ENCODE measurements at places on chromosomes 1 and 21.

GRCh38 chr1:103190766-103191165, 82.4 kb upstream of the COL11A1 start:
- H3K4me1 ChIP-seq, result no peaks in the 10 kb centered on the region
- H3K27me3 ChIP-seq, result no peaks in the 10 kb centered on the region
- no peak overlapping the region for H3K27ac ChIP-seq
- DNase-seq, result no peak
- H3K4me3 ChIP-seq, result no peak overlapping the region

GRCh38 chr1:5973771-5974170, 18.5 kb downstream of the NPHP4 start:
- H3K4me3 ChIP-seq, result no peak overlapping the region
- peaks cover 17% of the 10 kb centered on the region for H3K36me3 ChIP-seq
- DNase-seq, result no peak

DNA sequence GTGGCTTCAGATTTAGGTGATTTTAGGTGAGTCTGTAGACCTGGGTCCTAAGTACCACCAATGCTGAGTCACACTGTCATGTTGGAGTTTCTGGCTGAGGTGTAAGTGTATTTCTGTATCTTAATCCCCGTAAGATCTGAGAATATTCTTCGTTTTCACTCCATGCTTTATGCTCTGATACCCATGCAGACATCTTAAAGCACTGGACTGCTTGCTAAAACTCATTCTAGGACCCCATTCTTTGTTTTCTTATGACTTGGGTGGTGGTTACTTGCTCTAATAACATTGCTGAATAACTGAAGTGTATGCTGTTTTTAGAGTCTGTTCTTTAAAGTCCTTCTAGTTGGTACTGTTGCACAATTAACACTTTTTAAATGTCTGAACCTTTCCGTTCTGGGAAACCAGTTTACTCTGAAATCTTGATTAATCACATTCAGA, 36.6 kb downstream of the CDC42 start:
- peaks cover 34% of the 10 kb centered on the region for H3K36me3 ChIP-seq
- H3K27me3 ChIP-seq, result no peaks in the 10 kb centered on the region
- no peak overlapping the region for H3K4me3 ChIP-seq
- peak overlapping the region; percentile 35 for H3K27ac ChIP-seq
- peaks cover 31% of the 10 kb centered on the region for H3K4me1 ChIP-seq

- no peaks in the 10 kb centered on the region for H3K27me3 ChIP-seq
- H3K27ac ChIP-seq, result no peak overlapping the region
- no peak for DNase-seq
- no peaks in the 10 kb centered on the region for H3K4me1 ChIP-seq
- H3K4me3 ChIP-seq, result no peak overlapping the region
Observed at GRCh38 chr21:37039411-37040075, 33.0 kb downstream of the RIPPLY3 start.

- H3K27ac ChIP-seq, result no peak overlapping the region
- DNase-seq, result no peak
- no peaks in the 10 kb centered on the region for H3K36me3 ChIP-seq
Observed at GRCh38 chr1:2460203-2460602, 15.9 kb upstream of the PLCH2 start.

DNA sequence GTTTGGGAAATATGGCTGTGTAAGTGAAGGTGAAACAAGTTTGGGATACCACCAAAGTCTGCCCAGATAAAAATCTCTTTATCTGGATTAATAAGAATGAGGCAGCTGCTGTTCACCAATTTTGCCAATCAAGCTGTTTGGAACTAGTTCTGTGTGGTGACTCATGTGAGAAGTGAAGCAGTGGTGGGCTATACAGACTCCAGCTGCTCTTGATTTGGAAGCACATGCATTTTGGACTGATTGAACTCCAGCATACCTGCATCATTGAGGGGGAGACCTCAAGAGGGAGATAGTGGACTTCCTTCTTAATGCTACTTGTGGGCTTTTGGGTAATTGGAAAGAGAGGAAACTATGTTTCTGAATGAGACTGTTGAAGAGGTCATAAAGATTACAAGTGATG, 99.2 kb upstream of the B3GALT2 start:
- H3K4me1 ChIP-seq, result no peaks in the 10 kb centered on the region
- no peak overlapping the region for H3K4me3 ChIP-seq
- H3K36me3 ChIP-seq, result peaks cover 4% of the 10 kb centered on the region

DNA sequence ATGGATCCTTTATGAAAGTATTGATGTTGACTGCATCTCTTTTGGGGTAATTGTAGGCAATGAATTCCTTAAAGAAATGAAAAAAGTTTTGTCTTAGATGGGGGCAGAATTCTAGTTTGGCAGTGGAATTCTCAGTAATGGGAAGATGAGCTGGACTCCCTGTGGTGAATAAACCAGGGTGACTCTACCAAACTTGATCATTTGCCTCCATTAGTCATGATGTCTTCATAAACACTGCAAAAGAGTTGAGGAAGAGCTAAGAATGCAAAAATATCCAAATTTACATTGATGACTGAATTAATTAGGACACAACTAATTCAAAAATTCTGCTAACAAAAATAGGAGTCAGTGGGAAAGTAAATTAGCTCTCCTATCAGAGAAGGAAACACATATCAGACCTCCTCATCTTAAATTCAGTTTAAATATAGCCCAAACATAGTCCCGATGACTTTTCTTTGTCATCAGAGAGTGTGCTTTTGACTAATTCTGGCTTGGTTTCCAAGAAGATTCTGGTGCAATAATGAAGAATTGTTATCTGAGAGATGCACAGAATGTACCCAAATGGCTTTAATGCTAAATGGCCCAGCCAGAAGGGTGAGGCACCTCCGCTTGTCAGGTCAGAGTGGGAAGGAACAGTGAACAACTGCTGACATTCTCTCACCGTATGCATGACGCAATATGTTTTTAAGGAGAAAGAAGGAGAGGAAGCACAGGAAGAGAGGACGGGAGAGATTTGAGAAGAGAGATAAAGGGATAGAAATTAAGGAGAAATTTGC, 525.1 kb downstream of the LMO4 start:
- no peaks in the 10 kb centered on the region for H3K36me3 ChIP-seq
- H3K4me1 ChIP-seq, result no peaks in the 10 kb centered on the region
- no peak for DNase-seq

GRCh38 chr1:230858236-230858820, 10.0 kb downstream of the C1orf198 start:
- H3K27ac ChIP-seq, result no peak overlapping the region
- DNase-seq, result no peak
- H3K4me1 ChIP-seq, result peaks cover 26% of the 10 kb centered on the region
- peaks cover 53% of the 10 kb centered on the region for H3K36me3 ChIP-seq
- no peak overlapping the region for H3K4me3 ChIP-seq

GRCh38 chr1:158179301-158180041, 1.2 kb upstream of the CD1D start:
- H3K27me3 ChIP-seq, result peaks cover 84% of the 10 kb centered on the region
- H3K36me3 ChIP-seq, result no peaks in the 10 kb centered on the region
- H3K4me1 ChIP-seq, result peaks cover 15% of the 10 kb centered on the region
- DNase-seq, result no peak
- H3K4me3 ChIP-seq, result peak overlapping the region; percentile 88
- H3K27ac ChIP-seq, result no peak overlapping the region

- no peak overlapping the region for H3K27ac ChIP-seq
- peaks cover 17% of the 10 kb centered on the region for H3K36me3 ChIP-seq
- H3K4me1 ChIP-seq, result peaks cover 13% of the 10 kb centered on the region
- DNase-seq, result no peak
- H3K27me3 ChIP-seq, result no peaks in the 10 kb centered on the region
- H3K4me3 ChIP-seq, result no peak overlapping the region
Observed at GRCh38 chr1:22870201-22870871, 102.3 kb downstream of the LACTBL1 start.

DNA sequence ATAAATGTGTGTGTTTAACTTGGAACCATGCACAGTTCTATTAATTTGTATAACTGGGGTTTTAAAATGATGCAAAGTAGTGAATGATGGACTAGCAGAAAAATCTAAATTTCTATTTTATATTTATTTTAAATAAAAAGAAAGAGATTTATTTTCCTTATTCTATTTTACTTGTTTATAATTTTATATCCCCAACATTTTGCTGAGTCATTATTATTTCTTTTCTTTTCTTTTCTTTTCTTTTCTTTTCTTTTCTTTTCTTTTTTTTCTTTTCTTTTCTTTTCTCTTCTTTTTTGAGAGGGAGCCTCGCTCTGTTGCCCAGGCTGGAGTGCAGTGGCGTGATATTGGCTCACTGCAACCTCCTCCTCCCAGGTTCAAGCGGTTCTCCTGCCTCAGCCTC, 395.0 kb upstream of the NCAM2 start:
- H3K4me1 ChIP-seq, result no peaks in the 10 kb centered on the region
- H3K27ac ChIP-seq, result no peak overlapping the region

DNA sequence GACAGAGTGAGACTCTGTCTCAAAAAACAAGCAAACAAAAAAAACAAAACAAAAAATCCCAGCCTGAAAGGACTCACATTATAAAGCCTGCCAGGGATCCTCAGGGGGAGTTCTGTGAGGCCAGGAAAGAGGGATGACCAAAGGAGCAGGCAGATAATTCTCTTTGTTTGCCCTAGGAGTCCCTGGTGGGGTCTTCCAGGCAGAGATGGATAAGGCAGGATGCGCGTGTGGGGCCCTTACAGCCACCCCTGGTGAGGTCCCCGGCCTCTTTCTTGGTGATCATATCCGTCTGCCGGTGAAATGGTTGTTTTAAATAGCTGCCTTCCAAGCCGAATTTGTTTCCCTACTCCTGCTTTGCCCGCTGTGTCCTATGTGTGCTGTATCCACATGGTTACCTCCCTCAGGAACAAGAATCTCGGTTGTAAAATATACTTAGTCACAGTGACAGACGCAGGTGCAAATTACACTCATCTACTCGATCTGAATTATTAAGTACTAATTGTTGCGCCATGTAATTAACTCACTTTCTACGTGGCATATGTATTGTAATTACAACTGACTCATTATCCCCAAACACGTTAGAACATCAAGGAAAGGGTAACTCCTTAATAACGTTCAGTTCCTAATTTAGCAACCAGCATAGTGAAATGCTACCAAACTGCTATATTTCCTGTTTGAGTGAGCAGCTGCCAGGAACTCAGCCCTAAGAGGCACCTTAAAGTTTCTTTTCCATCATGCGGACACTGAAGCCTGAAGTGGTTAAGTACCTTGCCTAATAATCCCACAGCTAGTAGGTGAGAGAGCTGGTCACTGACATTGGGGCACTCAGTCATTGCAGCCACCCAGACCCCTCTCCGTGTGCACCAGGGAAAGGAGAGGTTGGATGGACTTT, 106.4 kb downstream of the ZSCAN20 start:
- peaks cover 27% of the 10 kb centered on the region for H3K27me3 ChIP-seq
- H3K27ac ChIP-seq, result no peak overlapping the region
- no peak for DNase-seq
- no peak overlapping the region for H3K4me3 ChIP-seq

- H3K36me3 ChIP-seq, result peaks cover 12% of the 10 kb centered on the region
- no peak for DNase-seq
- H3K4me3 ChIP-seq, result peak overlapping the region; percentile 97
- H3K4me1 ChIP-seq, result peaks cover 20% of the 10 kb centered on the region
Observed at GRCh38 chr1:151327903-151328674, 873 bp upstream of the PI4KB start.

GRCh38 chr1:2980849-2981248, 40.4 kb upstream of the ACTRT2 start:
- no peak for DNase-seq
- no peaks in the 10 kb centered on the region for H3K27me3 ChIP-seq
- no peak overlapping the region for H3K4me3 ChIP-seq

DNA sequence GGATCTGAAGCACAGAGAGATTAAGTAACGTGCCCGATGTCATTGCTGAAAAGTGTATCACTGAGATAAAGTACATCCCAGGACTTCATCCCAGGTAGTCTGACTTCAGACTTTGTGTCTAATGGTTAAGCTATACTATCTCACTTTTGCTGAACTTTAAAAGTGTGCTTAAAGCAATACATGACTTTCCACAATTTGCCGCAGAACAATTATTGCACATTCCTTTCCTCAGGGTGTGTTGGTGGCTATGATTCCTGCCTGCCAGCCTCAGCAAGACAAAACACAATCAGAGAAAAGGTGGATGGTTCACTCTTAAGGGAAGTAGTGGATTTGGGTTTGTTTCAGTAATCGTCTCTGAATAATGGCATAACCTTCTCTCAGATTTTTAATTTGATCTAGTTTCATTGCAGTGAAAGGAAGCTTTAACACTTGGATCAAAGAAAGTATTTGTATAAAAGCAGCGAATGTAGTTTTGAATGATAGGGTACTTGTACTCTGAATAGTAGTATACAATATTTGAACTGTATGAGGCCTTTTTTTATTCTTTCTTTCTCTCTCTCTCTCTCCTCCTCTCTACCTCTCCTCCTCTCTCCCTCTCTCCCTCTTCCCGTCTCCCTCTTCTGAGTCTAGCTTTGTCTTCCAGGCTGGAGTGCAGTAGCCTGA, 47.0 kb downstream of the CNST start:
- H3K4me1 ChIP-seq, result peaks cover 30% of the 10 kb centered on the region
- no peak overlapping the region for H3K4me3 ChIP-seq
- DNase-seq, result no peak
- H3K36me3 ChIP-seq, result peaks cover 7% of the 10 kb centered on the region
- peak overlapping the region; percentile 62 for H3K27ac ChIP-seq
- H3K27me3 ChIP-seq, result no peaks in the 10 kb centered on the region

DNA sequence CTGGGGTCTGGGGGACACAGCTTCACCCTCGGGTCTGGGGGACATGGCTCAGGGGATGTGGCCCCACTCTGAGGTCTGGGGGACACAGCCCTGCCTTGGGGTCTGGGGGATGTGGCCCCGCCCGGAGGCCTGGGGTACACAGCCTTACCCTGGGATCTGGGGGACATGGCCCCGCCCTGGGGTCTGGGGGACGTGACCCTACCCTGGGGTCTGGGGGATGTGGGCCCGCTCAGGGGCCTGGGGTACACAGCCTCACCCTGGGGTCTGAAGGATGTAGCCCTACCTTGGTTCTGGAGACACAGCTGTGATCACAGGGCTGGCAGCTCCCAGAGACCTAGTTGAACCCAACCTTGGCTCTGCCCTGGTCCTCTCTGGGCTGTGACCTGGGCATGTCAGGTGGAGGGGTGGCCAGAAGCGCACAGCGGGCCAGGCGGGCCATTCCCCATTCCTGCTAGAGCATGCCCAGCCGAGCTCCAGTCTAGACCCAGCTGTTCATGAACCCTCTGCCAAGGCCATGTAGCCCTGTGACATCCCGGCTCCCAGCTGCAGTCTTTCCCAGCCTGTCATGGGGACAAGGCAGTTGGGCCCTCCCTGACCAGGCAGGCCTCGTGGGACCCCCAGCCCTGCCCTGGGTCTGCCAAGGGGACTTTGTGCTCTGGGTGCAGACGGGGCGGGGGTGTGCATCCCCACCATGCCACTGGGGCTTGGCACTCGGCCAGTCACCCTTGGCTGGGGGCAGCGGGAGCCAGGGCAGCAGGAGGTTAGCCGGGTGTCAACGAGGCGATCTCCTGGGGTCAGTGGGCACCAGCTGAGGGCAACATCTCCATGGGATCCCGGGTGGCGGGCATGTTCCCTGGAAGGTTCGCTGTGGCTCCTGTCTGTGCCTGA, 43.9 kb downstream of the WNT9A start:
- H3K27ac ChIP-seq, result no peak overlapping the region
- no peaks in the 10 kb centered on the region for H3K27me3 ChIP-seq
- H3K4me1 ChIP-seq, result peaks cover 13% of the 10 kb centered on the region

- no peak within 1 kb of the TSS for H3K27ac ChIP-seq
- peak within 1 kb of the TSS; percentile 46 for H3K4me3 ChIP-seq
- peaks cover 4% of the 10 kb centered on the region for H3K27me3 ChIP-seq
- no peaks in the 10 kb centered on the region for H3K4me1 ChIP-seq
- DNase-seq, result no peak
Observed at GRCh38 chr1:78649628-78650027, at the start of gene IFI44. TSS of gene IFI44 (plus strand) at chr1:78649831. CDS start at chr1:78650196, 365 bp downstream.

GRCh38 chr1:207833381-207833780, 77.5 kb downstream of the CD34 start:
- H3K27me3 ChIP-seq, result no peaks in the 10 kb centered on the region
- no peak overlapping the region for H3K4me3 ChIP-seq
- peaks cover 5% of the 10 kb centered on the region for H3K4me1 ChIP-seq
- no peak overlapping the region for H3K27ac ChIP-seq
- no peaks in the 10 kb centered on the region for H3K36me3 ChIP-seq
- DNase-seq, result no peak
